Activated gamma-delta T cell treated with Interleukin-2 at 50 U/mL for 16 hours (primary cell): ENCODE measurements at places on chromosomes 5 and 9.

DNA sequence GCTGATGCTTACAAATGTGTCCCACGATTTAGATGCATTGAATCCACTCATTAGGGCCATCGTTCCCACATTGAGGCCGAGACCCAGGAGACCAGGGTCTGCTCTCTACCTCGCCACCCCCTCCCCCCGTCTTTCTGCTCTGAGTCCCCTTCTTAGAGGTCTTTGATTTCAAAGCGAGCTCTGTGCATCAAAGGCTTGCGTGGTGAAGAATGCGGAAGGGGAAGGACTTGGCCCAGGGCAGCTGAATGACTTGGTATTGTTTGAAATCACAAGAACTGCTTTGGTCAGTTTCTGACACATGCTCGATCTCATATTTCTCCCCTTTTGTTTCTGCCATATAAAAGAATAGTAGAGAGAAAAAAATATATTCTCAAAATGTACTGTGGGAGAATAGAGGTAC, 78.3 kb upstream of the IRX1 start:
- no peak for DNase-seq

GRCh38 chr9:120913647-120914264, 12.8 kb downstream of the TRAF1 start:
- DNase-seq, result no peak

GRCh38 chr9:81666123-81666522, 23.2 kb downstream of the TLE1 start:
- no peak for DNase-seq

- no peak for DNase-seq
Observed at GRCh38 chr9:113467183-113467582, 3.7 kb downstream of the RGS3 start.
